DND-41 (cell line): ENCODE measurements at places on chromosomes 1 and 21.

DNA sequence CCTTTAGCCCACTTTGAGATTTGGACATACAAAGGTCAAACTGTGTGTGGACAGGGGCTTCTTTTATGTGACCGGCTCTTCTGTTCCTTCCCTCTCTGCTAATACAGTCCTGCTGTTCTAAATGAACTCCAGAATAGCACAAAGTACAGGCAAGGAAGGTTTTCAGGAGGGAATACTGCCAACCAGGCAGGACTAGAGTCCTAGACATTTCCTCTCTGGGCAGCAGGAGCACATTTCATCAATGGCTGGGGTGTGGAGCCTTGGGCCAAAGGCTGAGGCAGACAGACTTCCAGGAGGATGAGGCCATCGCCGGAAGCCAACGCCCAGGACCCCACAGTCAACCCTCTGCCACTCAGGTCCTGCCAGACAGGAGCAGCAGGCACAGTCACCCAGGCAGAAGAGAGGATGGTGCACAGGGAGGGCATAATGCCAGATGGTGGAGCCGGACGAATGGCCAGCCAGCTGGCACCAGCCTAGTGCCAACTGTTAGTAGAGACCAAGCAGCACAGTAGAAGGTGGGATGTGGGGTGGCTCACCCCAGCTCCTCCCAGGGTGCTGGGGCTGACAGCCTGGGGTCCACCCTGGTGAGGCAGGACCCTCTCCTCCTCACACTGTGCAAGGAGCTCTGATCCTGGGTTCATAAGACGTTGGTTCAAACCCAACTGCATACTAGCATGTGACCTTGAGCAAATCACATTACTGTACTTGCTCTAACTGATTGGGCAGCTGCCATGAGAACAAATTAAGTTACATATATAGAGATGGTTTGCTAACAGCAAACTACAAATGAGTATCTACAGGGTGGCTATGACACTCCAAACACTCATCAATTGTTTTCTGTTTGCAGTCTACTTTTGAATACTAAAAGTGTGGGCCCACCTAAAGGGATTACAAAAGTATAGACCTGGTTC lies 410.7 kb downstream of the SIPA1L2 start:
- no peaks in the 10 kb centered on the region for H3K4me1 ChIP-seq
- no peak overlapping the region for H3K27ac ChIP-seq
- no peak overlapping the region for H3K4me3 ChIP-seq
- no peak for DNase-seq
- H3K27me3 ChIP-seq, result no peaks in the 10 kb centered on the region

- H3K4me3 ChIP-seq, result no peak overlapping the region
- H3K36me3 ChIP-seq, result peaks cover 30% of the 10 kb centered on the region
- no peaks in the 10 kb centered on the region for H3K4me1 ChIP-seq
- DNase-seq, result no peak
Measured at GRCh38 chr1:42214447-42214871, 49.9 kb upstream of the GUCA2A start.

GRCh38 chr1:25985670-25986069 lies 12.2 kb downstream of the PAFAH2 start:
- no peaks in the 10 kb centered on the region for H3K27me3 ChIP-seq
- peak overlapping the region; percentile 69 for H3K27ac ChIP-seq
- no peak for DNase-seq
- peaks cover 83% of the 10 kb centered on the region for H3K36me3 ChIP-seq
- no peak overlapping the region for H3K4me3 ChIP-seq

GRCh38 chr1:9475061-9475627 lies 64.1 kb upstream of the SLC25A33 start:
- no peak overlapping the region for H3K27ac ChIP-seq
- H3K4me3 ChIP-seq, result no peak overlapping the region

DNA sequence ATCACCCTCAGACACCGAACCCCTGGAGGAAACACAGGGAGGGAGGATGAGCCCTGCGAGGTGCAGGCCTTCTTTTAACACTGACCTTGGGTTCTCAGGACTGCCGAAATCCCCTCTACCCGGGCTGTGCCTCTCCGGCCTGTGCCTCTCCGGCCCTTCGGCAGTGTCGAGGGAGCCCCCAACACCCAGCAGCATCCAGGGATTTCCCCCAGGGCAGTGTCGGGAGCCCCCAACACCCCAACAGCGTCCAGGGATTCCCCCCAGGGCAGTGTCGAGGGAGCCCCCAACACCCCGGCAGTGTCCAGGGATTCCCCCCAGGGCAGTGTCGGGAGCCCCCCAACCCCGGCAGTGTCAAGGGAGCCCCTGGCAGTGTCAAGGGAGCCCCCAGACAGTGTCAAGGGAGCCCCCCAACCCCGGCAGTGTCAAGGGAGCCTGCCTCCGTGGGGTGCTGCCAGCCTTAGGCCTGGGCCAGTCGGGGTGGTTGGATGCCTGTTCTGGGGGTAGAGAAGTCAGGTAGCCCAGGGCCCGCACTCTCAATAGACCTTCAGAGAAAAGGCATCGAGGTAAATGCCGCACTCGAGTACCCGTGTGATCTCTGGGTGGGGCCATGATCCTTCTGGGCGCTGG lies 57.5 kb downstream of the PRKCZ start:
- no peak overlapping the region for H3K27ac ChIP-seq
- H3K4me3 ChIP-seq, result no peak overlapping the region
- DNase-seq, result no peak
- H3K36me3 ChIP-seq, result no peaks in the 10 kb centered on the region

DNA sequence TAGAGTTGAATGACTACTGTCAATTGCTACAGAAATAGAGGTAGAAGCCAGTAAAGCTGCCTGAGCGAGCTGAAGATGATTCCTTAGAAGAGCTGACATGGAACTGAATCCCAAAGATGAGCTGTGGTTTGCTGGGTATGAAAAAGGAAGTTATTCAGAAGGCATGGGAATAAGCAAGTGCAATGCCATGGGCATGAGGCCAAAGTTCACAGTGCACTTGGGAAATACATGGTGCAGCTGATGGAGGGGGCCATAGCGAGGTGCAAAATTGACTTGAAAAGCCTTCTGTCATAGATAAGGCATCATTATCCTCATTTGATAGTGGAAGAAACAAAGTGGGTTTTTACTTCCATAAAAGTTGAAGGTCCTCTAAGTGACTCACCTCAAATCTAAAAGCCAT lies 88.6 kb downstream of the NEK7 start:
- H3K4me1 ChIP-seq, result no peaks in the 10 kb centered on the region
- H3K27ac ChIP-seq, result no peak overlapping the region

DNA sequence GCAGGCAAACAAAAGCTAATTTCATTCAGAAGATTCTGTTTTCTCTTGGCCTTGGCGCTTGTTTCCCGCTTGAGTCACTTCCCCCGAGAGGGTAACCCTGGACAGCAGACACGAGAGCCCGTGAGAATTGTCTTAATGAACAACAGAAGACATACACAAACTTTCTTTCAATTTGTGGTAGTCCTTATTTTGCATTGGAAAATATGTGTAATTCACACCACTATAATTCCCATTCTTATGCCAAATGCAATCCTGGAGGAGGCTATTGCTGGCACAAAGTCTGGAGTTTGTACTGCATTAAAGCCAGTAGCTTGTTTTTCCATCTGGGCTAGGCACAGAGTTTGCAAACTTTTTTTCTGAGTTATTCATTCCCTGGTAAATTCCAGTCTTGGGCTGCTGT lies 109.8 kb upstream of the IVNS1ABP start:
- no peaks in the 10 kb centered on the region for H3K36me3 ChIP-seq
- no peak for DNase-seq
- H3K27me3 ChIP-seq, result no peaks in the 10 kb centered on the region
- no peak overlapping the region for H3K4me3 ChIP-seq
- H3K27ac ChIP-seq, result no peak overlapping the region
- H3K4me1 ChIP-seq, result no peaks in the 10 kb centered on the region

DNA sequence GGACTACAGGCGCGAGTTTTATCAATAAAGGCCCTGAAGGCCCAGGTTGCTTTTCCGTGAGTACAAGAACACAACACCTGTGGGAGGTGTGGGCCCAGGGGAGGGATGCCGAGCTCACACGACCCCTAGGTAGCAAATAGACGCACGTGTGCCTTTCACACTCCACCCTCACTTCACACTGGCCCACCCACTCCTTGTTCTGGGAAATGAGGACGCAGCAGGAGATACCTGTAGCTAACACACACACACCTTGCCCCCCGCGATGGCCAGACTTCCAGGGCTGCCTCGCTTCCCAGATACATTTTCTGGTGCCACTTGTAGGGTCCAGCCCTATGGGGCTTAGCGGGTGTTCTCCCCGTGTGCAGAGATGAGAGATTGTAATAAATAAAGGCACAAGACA lies 4.3 kb upstream of the CCDC27 start:
- no peak overlapping the region for H3K27ac ChIP-seq
- H3K4me1 ChIP-seq, result no peaks in the 10 kb centered on the region
- H3K27me3 ChIP-seq, result no peaks in the 10 kb centered on the region
- DNase-seq, result no peak

- no peaks in the 10 kb centered on the region for H3K36me3 ChIP-seq
- no peak overlapping the region for H3K4me3 ChIP-seq
- no peak overlapping the region for H3K27ac ChIP-seq
- no peak for DNase-seq
- H3K27me3 ChIP-seq, result peaks cover 3% of the 10 kb centered on the region
- H3K4me1 ChIP-seq, result no peaks in the 10 kb centered on the region
Measured at GRCh38 chr1:41379738-41380130, 18.5 kb downstream of the FOXO6 start.

- H3K27ac ChIP-seq, result no peak overlapping the region
- no peak for DNase-seq
- H3K36me3 ChIP-seq, result peaks cover 15% of the 10 kb centered on the region; the same call in 1 of the 2 replicates
- no peaks in the 10 kb centered on the region for H3K27me3 ChIP-seq
Measured at GRCh38 chr21:34593423-34593822, 21.5 kb downstream of the RCAN1 start.

GRCh38 chr1:29500041-29500440 lies 263.7 kb downstream of the PTPRU start:
- no peaks in the 10 kb centered on the region for H3K4me1 ChIP-seq
- no peak overlapping the region for H3K27ac ChIP-seq
- no peaks in the 10 kb centered on the region for H3K36me3 ChIP-seq
- H3K4me3 ChIP-seq, result no peak overlapping the region
- no peak for DNase-seq

DNA sequence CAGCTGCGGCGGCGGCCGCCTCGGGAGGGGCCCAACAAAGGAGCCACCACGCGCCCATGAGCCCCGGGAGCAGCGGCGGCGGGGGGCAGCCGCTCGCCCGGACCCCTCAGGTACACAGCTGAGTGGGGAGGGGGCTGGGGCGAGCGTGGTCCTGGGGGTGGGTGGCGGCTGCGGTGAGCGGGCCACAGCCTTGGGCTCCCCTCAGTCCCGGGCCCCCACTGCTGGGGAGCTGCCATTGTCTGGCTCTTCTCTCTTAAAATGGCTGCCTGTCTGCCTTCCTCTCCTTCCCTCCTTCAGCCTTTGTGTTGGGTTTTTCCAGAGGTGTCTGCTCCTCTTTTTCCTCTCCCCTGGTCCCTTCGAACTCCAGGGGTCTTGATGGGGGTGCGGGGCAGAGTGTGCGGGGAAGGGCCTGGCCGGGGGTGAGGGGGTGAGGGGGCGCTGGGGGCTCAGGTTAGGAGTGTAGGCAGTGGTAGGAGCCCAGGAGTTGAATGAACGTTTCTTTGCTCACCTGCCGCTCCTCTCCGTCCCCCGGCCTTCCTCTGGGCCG lies 1.7 kb downstream of the ARID1A start:
- DNase-seq, result peak; percentile 38
- H3K4me1 ChIP-seq, result peaks cover 64% of the 10 kb centered on the region
- peak overlapping the region; percentile 78 for H3K4me3 ChIP-seq
- peaks cover 46% of the 10 kb centered on the region for H3K36me3 ChIP-seq
- peak overlapping the region; percentile 91 for H3K27ac ChIP-seq

- H3K4me1 ChIP-seq, result no peaks in the 10 kb centered on the region
- no peak for DNase-seq
- H3K27me3 ChIP-seq, result peaks cover 12% of the 10 kb centered on the region
- no peak overlapping the region for H3K4me3 ChIP-seq
Measured at GRCh38 chr1:207935166-207935583, 24.2 kb upstream of the CD34 start.

DNA sequence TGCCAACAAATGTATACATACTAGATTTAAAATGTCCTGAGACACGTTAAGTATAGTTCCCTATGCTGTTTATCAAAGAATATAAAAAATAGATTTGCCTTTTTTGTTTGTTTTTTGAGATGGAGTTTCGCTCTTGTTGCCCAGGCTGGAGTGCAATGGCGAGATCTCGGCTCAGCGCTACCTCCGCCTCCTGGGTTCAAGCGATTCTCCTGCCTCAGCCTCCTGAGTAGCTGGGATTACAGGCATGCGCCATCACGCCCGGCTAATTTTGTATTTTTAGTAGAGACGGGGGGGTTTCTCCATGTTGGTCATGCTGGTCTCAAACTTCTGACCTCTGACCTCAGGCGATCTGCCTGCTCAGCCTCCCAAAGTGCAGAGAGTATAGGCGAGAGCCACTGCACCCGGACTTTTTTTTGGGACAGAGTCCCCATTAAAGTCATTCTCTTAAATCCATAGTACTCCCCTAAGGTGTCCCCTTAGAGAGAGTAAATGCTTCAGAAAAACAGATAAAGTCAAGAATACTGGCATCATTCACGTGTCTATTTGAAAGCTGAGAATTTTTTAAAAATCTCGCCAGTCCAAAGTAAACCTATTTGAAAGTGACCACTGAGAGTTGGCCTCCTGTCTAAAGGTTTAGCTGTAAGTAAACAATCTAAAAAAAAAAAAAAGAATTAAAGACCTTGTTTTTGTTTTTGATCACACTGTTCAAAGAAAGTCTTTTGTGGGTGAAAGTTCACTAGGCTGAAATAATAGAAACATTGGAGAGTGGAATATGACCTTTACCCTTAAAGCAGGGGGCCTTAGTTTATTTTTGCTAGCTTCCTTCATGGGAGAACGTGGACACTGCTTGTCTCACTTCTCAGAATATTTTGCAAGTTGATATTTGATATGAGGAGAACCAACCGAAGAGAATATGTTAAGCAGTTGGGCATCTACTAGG lies 48.0 kb upstream of the SLC16A1 start:
- H3K4me3 ChIP-seq, result no peak overlapping the region
- DNase-seq, result no peak
- H3K27me3 ChIP-seq, result no peaks in the 10 kb centered on the region
- H3K27ac ChIP-seq, result no peak overlapping the region
- no peaks in the 10 kb centered on the region for H3K4me1 ChIP-seq

GRCh38 chr1:192901500-192901899 lies 92.7 kb downstream of the RGS2 start:
- H3K4me3 ChIP-seq, result no peak overlapping the region
- no peaks in the 10 kb centered on the region for H3K4me1 ChIP-seq
- no peaks in the 10 kb centered on the region for H3K36me3 ChIP-seq
- no peak overlapping the region for H3K27ac ChIP-seq

DNA sequence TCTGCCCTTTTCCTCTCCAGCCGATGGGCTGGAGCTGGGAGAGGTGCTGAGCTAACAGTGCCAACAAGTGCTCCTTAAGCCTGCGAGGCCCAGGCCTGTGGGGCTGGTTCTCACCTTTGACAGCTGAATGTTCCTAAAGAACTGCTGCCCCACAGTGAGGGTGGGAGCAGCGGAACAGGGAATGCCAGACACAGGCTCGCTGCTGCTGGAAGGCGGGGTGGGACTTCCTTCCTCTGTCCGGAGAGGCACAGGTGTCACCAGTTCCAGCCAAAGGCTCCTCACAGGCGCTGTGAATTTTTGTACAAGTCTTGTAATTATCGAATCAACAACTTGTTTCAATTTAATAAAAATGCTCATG lies 47.1 kb downstream of the COQ8A start:
- peaks cover 5% of the 10 kb centered on the region for H3K27me3 ChIP-seq
- H3K27ac ChIP-seq, result no peak overlapping the region
- DNase-seq, result no peak
- H3K36me3 ChIP-seq, result peaks cover 32% of the 10 kb centered on the region
- H3K4me1 ChIP-seq, result no peaks in the 10 kb centered on the region
